ENCODE measurements at places on chromosomes 16 and 17.

DNA sequence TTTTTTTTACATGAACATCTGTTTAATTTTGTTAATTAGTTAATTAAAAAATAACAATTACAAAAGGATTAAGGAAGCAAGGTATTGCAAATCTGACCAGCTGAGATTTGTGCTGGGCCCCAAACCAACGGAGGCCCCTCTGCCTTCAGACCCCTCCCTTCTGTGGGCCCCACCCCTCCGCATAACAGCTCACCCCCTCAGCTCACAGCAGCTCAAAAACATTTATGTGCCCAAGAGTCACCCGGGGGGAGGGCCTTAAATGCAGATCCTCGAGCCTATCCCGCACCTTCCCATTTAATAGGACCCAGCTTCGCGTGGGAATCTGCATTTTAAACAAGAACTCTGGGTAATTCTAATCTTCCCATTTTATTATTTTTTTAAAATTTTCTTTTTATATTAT, 75.0 kb downstream of the MGAT5B start:
- no peak for DNase-seq

DNA sequence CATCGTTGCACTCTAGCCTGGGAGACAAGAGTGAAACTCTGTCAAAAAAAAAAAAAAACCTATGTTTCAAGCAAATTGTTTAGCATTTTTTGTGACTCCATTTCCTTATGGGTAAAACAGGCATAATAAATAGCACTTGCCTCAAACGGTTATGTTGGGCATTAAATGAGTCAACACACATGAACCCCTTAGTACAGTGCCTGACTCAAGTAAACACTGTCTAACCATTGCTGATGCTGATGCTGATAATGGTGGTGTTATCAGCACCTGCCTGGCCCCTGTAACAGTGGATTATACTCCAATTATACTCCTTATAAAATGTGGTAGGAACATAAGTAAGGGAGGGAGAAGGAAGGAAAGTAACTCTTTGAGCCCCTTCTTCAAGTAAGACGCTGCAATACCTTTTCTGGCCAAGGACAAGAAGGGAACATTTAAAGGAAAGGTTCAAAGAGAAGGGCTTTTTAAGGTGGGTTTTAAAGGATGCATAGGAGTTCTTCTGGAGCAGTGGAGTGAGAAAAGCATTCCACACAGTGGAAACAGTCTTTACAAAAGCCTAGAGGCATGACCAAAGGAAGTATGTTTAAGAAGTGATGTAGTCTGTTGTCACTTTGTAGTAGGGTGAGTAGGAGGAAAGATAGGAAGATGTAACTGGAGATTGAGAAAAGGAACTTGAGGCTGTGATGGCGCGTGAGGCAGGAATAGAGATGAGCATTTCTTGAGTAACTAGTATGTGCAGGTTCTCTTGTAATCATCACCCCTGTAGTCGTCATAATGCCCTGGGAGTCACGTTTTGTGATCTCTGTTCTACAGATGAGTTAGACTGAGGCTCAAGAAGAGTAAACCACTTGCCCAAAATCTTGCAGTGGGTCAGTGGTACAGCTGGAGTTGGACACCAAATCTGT, 4.3 kb downstream of the SCNN1B start:
- no peak for DNase-seq

DNA sequence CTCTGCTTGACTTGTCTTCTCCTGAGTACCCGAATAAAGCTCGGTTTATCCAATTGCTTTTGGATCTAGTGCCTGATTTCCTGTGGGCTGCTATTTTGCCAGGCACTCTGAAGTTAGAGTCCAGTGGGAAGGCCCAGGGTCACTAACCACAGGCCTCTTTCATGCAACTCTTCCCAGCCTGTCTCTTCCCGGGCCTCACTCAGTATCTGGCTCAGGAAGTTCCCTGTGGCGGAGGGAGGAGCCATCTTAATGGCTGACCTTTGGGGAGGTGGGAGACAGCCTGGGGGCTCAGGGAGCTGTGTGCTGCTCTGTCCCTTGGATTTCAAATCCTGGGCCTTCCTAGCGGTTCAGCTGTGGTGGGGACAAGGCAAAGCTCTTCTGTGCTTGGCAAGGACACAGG, 328.5 kb downstream of the SLC39A11 start:
- DNase-seq: no peak

DNA sequence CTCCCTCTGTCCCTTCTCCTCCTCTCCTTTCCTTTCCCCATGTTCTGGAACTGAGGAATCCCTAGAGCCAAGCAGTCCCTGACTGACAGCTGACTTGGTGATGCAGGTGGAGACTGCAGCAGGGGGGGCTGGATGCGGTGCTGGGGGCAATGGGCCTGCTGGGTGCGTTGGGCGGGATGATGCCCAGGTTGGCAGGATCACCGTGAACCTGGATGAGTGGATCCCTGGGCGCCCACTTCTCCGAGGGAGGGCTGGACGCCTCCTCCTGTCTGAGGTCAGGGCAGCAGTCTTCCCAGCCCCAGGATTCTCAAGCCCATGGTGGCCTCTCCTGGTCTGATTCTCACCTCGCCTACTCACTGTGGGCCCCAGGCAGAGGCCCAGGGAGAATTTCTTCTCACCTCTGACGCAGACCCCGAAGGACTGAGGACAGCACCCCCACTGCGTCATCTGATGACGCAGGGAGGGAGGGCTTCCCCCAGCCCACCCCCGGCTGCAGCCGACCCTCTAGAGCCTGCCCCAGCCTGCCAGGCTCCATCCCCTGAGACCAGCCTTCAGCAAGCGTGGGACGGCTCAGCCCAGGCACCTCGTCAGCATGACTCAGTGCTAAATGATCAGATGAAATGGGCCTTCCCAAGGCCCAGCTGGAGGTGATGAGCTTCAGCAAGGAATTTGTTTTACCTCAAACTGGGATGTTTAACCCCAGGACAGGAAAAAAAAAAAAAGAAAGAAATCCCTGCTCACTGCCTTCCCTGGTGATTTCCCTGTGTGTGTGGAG, 188.0 kb upstream of the TNRC6C start:
- no peak for DNase-seq

- no peak for DNase-seq
Observed at GRCh38 chr17:34579979-34580684, 750 bp downstream of the TMEM132E start.

DNA sequence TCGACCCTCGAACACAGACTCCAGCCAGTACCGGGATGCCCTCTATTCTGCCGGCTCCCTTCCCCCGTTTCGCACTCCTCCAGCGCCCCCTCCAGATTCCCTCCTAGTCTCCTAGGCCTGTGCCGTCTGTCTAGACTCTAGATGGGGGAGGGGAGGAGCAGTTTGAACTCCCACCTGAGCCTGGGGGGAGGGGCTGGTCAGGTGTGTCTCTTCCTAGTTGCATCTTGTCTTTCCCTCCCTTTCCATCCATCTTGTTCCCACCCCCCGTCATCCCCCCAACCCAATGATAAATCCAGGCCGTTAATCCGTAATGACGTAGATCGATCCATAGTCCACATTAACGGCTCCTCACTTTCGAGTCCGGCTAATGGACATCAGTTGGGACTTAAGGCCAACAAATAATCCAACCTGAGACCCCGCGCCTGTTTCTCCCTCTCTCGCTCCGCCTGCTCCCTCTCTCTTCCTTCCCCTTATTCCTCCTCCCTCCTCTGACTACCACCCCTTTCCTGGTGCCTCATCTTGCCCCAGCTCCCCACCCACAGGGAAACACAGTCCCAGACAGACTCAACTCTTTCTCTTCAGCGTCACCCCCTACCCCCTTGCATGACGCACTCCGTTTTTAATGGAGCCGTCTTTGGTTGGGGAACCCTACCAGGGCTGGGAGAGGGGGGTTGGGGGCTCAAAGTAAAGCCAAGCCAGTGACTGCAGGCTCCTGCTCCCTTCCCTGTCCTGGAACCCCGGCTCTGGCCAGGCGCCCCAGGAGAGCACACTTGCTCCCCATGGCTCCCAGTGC, 3.4 kb upstream of the HOXB5 start:
- DNase-seq: no peak

Data from renal cortex interstitium (tissue), 15 donors.